ENCODE measurements at places on chromosomes 13 and 19.

- no peak for DNase-seq
These were observed 166.4 kb upstream of the SOX1 start for GRCh38 chr13:111900390-111901131.

DNA sequence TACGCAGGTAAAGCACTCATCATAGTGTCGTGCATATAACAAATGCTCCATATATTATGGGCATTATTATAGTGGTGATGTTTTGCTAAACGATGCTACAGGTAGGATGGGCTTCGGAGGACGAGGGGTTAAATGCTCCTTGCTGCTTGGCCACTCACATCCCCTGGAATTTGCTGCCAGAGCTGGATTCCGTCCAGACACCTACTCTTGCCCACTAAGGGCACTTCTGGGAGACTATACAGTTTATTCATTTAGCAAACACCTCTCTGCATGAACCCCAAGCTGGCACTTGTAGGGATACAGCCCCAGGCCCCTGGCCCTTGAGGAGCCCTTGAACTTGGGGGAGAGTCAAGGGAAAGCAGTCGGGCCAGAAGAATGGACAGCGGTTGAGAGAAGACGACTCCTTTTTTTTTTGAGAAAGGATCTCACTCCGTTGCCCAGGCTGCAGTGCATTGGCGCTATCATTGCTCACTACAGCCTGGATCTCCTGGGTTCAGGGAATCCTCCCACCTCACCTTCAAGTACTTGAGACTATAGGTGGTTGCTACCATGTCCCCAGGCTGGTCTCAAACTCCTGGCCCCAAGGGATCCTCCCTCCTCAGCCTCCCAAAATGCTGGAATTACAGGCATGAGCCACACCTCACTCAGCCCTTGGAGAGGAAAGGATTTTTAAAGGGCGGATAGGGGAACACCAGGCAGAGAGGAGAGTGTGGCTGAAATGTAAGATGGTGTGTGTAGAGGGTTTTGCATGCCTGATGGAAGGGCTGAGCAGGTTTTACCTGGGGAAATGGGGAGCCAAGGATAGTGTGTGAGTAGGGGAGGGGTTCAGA lies 1.1 kb upstream of the MRPL34 start:
- DNase-seq, result no peak

GRCh38 chr13:94673851-94674250 lies 38.5 kb downstream of the SOX21 start:
- no peak for DNase-seq

GRCh38 chr13:110784704-110785103 lies 71.2 kb downstream of the ING1 start:
- no peak for DNase-seq

DNA sequence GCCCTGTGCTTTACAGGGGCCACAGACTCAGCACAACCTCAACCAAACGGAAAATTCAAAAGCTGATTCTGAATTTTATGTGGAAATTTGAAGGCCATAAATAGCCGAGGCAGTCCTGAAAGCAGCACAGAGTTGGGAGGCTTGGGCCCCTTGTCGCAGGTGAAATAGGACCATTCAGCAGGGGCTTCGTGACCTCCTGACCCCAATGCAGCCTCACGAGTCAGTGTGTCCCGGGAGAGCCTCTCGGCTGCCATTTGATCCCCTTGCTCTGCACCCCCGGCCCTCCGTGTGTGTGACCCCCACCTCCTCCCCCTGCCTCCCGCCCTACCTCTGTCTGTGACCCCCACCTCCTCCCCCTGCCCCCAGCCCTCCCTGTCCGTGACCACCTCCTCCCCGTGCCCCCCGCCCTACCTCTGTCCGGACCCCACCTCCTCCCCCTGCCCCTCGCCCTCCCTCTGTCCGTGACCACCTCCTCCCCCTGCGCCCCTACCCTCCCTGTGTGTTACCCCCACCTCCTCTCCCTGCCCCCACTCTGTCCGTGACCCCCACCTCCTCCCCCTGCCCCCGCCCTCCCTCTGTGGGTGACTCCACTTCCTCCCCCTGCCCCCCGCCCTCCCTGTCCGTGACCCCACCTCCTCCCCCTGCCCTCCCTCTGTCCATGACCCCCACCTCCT lies 41.7 kb upstream of the TFDP1 start:
- DNase-seq, result no peak
